Activated T-helper 2 cell treated with anti-CD3 and anti-CD28 coated beads, Interferon-gamma antibody, Interleukin-2, Interleukin-4, amounts not matched to agents 10 μg/mL and 5 μg/mL and 100 μg/mL, durations not matched to agents 14 hours and 24 hours and 36 hours (primary cell): ENCODE measurements at places on chromosomes 5 and 9.

- DNase-seq: no peak
These were observed 20.6 kb upstream of the CAST start for GRCh38 chr5:96641368-96642280.

DNA sequence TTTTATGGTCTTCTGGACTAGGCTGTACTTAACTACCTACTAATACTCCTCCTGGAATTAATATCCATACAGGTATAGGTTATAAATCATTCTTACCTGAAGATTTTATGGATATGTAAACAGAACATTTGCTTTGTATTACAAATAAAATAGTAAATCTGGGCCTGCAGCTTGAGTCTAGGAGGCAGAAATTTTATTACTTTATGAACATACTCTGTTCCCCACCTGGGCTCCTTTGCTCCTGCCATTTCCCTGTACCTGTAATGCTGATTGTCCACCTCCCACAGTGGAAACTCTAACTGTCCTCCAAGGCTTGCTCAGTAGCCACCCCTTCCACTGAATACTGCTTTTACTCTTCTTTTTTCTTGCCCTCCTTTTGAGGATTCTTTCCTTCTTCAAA lies 108.0 kb downstream of the PAM start:
- DNase-seq: no peak

- no peak for DNase-seq
These were observed 217.5 kb downstream of the MAN2A1 start for GRCh38 chr5:109907189-109907588.

- DNase-seq: no peak
These were observed 539.9 kb downstream of the BRINP1 start for GRCh38 chr9:118829334-118829733.

DNA sequence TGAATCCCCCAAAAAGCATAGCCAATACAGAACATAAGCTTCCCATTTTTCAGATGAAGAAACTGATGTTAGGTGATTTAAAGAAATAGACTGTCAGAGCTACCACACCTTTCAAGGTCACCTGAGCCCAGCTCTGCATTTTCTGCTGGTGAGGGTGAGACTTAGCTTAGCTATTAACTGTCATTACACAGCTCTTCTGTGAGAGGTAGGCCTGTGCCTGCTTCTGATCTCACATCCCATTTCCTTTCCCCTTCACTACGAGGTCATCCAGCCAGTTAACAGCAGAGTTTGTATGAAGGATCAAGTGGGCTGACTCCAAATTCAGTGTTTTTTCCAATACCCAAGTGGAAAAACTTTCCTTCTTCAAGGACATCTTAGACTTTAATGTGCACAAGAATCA lies 528.6 kb upstream of the CLINT1 start:
- no peak for DNase-seq

GRCh38 chr5:33583332-33583731 lies 142.6 kb downstream of the TARS1 start:
- DNase-seq: no peak

DNA sequence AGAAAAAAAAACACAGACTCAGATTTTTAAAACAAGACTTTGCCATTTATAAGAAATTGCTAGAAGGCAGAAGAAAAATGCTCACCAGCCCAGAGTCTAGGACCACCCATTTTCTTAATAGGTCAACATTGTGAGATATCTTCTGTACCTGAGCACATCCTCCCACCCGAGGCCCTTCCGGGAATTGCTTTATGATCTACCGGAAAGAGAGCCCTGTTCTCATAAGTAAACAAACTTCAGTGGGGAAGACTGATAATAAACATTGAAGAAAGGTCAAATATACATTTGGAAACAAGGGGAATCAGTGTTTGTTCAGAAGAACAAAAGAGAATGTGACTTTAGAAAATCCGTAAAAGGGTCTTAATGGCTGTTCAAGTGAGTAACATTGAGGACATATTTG lies 44.4 kb downstream of the PRKACG start:
- DNase-seq: no peak

- no peak for DNase-seq
These were observed 9.3 kb upstream of the OR13F1 start for GRCh38 chr9:104494808-104495207.
